D341Med (cell line): ENCODE measurements at places on chromosomes 4 and X.

DNA sequence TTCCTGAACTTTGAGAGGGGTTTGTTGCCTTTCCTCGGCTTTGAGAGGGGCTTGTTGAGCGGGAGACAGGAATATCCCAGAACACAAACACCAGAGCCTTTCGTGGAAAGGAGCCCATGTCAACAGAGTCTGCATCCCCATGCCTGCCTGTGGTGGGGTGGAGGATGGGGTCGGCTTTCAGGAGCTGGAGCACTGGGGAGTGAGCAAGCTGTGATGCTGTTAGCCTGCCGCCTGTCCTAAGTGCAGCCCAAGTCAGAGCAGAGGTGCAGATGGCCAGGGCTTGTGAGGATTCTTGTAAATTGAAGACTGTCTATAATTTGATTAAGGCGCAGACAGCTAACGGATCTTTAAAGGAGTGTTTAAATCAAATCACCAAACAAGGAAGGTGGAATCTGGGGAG is 103.3 kb upstream of the ANK2 start:
- no peak for DNase-seq

- no peak for DNase-seq
These were observed 18.5 kb upstream of the PIM2 start for GRCh38 chrX:48937054-48937907.

DNA sequence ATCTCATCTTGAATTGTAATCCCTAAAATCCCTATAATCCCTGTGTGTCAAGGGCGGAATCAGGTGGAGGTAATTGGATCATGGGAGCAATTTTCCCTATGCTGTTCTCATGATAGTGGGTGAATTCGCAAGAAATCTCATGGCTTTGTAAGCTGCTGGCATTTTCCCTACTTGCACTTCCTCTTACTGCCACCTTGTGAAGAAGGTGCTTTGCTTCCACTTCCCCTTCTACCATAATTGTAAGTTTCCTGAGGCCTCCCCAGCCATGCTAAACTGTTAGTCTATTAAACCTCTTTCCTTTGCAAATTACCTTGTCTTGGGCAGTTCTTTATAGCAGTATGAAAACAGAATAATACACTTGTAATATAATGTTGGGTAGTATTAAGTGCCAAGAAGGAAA is 1087.4 kb upstream of the SLIT2 start:
- no peak for DNase-seq

DNA sequence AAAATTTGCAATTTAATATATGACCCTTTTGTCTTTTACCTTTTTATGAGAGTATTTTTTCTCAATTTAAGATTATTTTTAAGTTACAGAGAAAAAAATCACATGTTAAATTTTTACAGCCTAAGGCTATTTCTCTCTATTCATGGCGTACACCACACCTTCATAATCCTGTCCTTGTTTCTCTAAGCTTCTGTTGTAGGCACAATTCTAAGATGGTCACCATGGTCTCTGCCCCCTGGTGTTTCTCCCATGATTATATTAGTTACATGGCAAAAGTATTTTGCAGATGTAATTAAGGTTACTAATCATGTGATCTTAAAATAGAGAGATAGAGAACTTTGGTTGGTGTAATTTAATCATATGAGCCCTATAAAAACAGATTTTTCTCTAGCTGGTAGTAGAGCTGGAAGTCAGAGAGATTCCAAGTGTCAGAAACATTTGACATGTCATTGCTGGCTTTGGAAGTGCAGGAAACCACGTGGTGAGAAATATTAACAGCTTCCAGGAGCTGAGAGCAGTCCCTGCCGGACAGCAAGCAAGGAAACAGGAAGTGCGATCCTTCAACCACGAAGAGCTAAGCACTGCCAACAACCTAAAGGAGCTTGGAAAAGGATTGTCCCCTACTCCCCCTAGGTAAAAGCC is 89.8 kb downstream of the EIF4E start:
- DNase-seq, result no peak
